ENCODE measurements at places on chromosomes 1 and 21.

DNA sequence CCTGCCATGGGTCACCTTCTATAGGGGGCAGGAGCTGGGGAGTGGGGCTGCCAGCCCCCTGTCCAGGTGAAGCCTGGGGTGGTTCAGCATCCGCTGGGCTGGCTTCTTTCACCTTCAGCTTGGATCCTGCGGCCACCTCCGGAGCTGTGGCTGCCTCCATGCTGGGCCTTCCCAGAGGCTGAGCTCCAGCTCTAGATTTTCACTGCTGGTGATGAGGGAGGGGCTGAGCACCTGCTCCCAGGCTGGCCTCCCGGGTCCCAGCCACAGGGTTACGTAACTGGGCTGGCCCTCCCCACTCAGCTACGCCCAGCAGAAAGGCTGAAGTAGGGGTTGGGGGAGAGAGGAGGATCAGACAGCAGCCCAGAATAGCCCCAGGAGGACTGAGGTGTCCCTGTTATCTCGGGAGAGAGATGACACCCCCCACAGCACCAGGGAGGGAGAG is at the start of gene MYBPHL:
Gene MYBPHL (minus strand): TSS at position 180 of the 442 bp plus-strand sequence. CDS start 20 bp downstream, at position 160.
- no peak for DNase-seq

- no peak for DNase-seq
Observed at GRCh38 chr21:34337741-34338140, 26.1 kb upstream of the KCNE2 start.

DNA sequence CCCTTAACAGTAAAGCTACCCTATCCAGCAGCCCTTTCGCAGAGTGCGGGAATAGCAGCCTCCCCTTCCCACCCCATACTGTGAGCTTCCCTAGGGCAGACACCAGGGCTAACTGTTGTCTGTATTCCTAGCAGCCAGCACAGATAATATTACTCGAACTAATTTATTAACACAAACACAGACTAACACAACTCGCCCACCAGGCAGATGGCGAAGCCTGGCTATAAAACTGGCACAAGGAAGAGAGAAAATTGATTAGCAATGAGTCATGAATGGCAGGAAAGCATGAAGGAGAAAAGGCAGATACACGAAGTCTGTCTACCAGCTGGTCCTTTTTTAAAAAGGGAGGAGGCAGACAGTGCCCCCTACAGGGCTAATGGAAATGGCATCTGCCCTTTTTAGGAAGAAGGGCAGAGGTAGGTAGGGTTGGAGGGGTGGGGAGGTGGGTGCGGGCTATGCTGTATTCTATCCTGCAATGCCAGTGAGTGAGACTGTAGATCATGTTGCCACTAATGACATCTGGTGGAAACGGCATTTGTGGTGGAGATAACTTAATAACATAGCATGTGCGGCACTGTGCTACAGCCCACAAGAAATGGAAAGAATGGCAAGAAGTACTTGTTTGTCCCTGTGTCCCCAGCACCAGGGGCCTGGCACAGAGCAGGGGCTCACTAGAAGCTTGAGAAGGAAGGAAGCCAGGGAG is 30.6 kb upstream of the CTPS1 start:
- DNase-seq, result peak; percentile 75

DNA sequence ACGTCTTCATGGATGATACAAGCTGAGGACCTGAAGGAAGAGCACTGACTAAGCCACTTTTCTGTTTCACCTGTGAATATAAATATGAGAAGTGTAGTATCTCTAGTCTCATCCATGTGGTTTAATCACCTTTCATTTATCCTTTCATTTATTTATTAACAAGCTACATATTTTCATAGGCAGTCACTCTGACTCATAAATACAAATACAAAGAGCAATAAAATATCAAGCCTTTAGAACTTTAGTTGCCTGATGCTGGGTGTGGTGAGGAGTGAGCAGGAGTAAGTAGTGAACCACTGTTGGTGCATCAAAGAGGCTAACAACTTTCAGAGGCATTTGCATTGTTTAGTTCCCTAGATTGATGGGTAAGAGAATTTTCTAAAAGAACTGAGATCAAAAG is 269.0 kb upstream of the C1orf87 start:
- DNase-seq, result no peak

- no peak for DNase-seq
Observed at GRCh38 chr1:183301239-183301638, 115.2 kb downstream of the LAMC2 start.

DNA sequence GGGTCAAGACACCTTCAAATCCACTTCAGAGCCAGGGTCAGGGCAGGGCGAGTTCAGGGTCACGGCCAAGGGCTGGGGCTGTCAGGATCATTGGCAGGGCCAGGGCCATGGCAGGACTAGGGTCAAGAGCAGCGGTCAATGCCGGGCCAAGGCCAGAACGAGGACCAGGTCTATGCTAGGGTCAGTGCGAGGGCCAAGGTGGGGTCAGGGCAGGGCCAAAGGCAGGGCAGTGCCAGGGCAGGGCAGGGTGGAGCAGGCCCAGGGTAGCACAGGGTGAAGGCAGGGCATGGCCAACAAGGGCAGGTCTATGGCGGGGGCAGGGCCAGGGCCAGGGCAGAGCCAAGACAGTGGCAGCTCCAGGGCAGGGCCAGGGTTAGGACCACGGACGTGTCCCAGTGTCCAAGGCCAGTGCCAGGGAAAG is 154.0 kb downstream of the LIPI start:
- no peak for DNase-seq

GRCh38 chr1:224820341-224820740 is 109.1 kb upstream of the DNAH14 start:
- no peak for DNase-seq

DNA sequence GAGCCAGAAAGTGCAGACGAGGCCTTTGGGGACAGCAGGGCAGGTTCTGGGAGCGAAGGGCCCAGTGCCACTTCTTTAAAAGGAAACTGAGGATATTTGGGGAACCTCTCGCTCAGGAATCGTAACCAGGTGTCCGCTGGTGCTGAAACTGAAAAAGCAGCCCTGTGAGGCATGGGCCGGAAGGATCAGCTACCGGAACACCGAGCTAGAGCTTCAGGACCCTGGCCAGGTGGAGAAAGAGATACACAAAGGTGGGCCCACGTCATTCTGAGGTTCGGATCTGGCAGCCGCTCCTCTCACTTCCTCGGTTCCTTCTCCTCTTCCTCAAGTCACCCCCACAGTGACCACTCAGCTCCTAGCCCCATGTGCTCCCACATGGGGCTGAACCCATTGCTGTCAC is 18.1 kb downstream of the MX2 start:
- no peak for DNase-seq

GRCh38 chr1:211537253-211537652 is 41.7 kb downstream of the SLC30A1 start:
- DNase-seq, result no peak

DNA sequence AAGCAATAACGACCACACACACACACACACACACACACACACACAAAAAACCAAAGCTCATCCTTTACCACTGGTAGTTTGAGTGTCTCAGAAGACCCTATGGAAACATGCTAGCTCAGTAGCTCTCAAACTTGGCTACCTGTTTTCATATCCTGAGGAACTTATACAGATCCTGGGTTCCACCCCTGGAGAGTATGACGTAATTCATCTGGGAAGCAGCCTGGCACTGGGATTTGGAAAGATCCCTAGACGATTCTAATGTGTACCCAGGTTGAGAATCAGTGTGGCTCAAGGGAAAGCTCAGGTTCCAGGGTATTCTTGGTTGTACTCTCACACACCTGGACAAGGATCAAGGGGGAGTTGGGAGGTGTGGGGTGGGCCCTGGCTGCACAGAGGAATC is 85.9 kb downstream of the SELENOF start:
- no peak for DNase-seq

Measured in ecto neural progenitor cell (in vitro differentiated cells).